ENCODE measurements at places on chromosomes 7 and 10.

GRCh38 chr7:141708351-141708750 lies at the start of gene WEE2:
TSS of gene WEE2 (plus strand) at chr7:141708353. CDS start at chr7:141708759, 406 bp downstream.
- DNase-seq, result no peak

- no peak for DNase-seq
Observed at GRCh38 chr7:73838642-73839041, 3.7 kb downstream of the METTL27 start.

DNA sequence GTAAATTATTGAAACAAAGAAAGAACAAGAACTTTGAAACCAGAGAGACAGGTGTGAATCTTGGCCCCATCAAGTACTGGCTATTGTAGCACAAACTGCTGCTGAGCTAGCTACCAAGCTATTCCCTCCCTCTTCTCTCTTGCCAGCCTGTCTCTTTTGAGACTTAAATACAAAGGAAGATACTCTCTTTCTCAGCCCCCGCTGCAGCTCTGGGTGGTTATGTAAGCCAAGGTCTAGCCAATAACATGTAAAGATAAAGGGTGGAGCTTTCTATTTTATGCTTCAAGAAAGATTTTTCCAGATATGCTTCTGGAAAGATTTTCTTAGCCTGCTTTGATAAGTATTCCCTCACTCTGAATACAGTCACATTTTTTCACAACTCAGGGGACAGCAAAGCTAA lies 17.2 kb downstream of the BAZ1B start:
- no peak for DNase-seq

DNA sequence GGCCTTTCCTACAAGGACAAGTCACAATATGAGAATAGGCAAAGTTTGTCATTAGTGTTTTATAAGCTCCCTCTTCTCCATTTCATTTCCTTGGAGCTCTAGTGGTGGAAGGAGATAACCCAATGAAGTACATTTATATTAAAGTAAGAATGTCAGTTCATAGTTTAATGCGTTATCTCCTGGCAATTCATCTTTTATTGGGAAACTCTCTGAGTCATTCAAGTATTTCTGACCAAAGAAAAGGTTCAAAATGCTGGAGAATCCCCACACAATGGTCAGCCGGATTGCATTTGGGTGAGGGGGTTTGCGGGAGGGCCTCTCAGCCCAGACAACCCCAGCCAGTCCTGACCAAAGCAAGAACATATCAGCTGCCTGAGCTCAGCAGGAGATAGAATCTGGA lies 321.5 kb upstream of the NRP1 start:
- DNase-seq, result no peak

DNA sequence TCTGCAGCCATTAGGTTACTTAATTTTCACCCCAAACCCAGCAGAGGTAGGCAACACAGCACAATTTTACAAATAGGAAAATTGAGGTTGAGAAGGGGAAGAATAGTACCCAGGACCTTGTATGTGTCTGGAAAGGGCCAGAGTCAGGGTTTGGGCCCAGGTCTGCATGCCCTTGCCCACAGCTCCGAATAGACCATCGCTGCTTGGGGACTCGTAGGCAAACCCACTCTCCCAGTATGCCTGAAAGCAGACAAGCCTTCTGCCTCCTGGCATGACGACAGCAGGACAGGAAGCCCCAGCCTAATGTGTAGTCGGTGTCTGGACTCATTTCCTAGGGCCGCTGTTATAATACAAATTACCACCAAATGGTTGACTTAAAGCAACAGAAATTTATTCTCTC lies 91.7 kb downstream of the GPR26 start:
- DNase-seq, result no peak

DNA sequence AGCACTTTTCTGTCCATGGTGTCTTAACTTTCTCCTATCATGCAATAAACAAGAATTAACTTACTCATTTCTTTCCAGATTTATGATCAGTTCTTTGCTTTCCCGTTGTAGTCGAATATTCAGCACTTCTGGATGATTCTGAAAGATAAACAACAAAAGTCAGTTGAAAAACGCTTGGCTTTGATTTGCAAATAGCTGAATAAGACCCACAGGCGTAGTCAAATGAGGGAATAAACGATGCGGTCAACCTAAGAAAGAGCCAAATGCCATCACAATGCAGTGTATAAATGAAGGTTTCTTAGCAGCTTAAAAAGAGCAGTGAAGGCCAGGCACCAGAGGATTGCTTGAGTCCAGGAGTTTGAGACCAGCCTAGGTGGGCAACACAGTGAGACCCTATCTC lies 109.4 kb downstream of the ADAM12 start:
- DNase-seq, result no peak

DNA sequence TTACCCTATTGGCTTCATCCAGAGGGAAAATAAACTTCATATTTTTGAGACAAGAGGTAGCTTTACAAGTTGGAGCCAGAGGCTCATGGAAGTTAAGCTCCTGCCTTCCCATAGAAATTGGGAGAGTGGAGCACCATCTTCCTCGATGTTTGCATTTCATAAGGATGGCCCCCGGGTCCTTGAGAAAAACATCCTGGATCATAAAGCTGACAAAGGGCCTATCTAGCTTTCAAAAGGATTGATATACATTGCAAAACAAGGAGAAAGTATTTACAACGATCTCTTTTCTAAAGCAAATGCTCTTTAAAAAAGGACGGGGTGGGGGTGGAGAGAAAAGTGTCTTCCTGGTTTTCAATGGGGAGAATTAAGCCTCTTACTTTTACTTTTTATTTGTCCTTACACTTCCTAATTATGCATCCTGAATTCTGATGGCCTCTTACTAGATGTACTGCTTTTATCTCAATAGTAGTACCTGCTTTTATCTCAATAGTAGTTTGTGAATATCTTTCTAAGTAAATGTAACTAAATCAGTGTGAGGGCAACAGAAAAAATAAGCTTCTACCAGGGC lies 65.6 kb downstream of the PTPRZ1 start:
- no peak for DNase-seq

GRCh38 chr7:26169271-26169670 lies 17.3 kb downstream of the NFE2L3 start:
- no peak for DNase-seq

DNA sequence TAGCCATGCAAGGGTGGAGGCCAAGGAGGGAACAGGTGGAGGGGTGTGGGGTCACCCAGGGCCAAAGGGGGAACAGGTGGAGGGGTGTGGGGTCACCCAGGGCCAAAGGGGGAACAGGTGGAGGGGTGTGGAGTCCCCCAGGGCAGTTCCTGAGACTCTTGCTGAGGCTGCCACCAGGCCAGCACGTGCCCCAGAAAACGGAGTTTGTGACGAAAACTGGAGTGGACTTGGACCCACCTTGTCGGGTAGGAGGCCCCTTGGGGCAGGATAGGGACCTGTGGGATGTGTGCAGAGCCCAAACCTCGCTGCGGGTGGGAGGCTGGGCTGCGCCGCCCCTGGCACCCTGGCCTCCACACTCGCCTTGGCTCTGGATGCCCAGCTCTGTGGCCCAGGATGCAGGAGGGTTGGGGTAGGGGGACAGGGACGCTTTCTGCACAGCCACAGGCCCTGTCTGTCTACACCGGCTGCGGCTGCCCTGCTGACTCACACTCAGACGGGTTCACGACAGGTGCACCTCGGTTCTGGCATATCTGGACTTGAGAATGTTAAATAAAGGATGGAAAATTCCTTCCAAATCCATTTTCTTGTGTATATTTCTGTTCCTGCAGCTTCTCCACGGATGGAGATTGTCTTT lies 562 bp upstream of the ADGRA1 start:
- no peak for DNase-seq

DNA sequence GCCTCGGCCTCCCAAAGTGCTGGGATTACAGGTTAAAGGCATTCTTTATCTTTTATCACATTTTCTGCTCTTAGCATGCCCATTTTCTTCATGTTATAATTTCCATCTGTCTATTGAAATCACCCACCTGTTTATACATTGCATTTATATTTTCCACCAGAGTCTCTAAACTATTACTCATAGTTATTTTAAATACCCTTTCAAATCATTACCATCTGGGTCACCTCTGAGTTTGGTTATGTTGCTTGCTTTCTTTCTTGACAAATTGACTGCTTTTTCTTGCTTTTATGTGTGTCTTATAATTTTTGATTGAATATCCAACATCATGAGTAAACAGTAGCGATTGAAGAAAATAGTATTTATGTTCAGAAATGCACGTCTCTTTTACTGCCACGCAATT lies 71.4 kb downstream of the TMEM270 start:
- DNase-seq, result no peak

DNA sequence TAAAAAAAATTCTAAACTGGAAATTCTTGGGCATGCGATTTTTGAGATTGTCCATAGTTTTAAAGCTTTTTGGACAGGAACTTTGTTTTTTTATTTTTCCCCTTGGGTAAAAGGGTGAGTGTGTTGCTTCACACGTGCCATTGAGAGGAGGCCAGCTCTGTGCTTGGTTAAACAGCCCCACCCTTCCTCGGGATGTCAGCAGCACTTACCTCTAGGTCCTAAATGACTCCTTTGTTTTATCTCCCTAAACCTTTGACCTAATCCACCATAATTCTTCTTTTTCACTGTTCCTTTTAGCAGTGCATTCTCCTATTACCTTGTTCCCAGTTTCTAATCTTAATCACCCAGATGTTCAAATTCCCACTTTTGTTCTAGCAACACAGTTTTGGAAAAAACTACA lies 83.5 kb downstream of the SEMA3D start:
- DNase-seq, result no peak

DNA sequence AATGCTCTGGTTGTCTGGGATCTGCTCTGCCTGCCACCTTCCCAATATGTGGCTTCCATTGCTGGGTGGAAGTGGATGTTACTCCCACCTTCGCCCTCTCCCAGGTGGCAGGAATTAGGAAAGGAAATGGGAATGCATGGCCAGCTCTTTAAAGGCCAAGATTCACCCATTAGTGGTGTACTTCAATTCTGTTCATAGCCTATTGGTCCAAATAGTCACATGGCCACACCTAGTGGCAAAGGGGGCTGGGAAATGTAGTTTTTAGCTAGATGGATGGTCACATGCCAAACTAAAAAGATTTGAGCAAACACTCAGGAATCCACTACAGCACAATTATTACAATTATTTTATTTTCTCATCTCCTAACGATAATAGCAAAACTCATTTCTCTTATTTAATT lies 135.1 kb downstream of the NPY start:
- DNase-seq, result no peak

DNA sequence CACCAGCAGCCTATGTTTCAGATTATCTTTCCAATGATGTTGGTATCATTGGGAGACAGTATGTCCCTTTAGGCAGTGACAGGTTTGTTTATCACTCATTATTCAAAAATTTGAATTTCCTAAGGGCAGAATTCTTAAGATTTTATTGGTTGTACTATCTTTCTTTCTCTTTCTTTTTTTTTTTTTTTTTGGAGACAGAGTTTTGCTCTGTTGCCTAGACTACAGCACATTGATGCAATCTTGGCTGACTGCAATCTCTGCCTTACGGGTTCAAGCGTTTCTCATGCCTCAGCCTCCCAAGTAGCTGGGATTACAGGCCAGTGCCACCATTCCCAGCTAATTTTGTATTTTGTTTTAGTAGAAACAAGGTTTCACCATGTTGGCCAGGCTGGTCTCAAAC lies 111.2 kb downstream of the PON1 start:
- DNase-seq, result no peak
